ENCODE measurements at places on chromosomes 6 and 20.

- no peak for DNase-seq
Observed at GRCh38 chr6:72974276-72974675, 251.0 kb downstream of the KHDC1L start.

DNA sequence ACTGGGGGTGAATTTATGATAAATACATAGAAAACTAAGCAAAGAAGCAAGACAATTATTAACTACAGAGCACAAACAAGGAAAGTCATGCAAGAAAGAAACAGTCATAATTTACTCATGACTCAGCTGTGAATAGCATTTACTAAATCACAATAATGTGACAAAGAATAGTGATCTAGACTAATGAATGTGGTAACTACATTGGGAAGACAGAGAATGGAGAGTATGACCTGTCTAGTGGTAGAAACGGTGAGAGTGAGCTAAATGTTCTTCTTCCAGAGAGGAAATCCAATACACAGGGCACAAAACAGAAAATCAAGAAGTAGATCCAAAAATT lies 153.5 kb upstream of the DST start:
- DNase-seq = no peak

- no peak for DNase-seq
Observed at GRCh38 chr6:19327241-19327640, 509.9 kb upstream of the ID4 start.

- no peak for DNase-seq
Observed at GRCh38 chr6:105981002-105981887, 104.9 kb upstream of the PRDM1 start.

- DNase-seq = peak; percentile 47
Observed at GRCh38 chr6:159252955-159253508, 83.8 kb downstream of the FNDC1 start.

DNA sequence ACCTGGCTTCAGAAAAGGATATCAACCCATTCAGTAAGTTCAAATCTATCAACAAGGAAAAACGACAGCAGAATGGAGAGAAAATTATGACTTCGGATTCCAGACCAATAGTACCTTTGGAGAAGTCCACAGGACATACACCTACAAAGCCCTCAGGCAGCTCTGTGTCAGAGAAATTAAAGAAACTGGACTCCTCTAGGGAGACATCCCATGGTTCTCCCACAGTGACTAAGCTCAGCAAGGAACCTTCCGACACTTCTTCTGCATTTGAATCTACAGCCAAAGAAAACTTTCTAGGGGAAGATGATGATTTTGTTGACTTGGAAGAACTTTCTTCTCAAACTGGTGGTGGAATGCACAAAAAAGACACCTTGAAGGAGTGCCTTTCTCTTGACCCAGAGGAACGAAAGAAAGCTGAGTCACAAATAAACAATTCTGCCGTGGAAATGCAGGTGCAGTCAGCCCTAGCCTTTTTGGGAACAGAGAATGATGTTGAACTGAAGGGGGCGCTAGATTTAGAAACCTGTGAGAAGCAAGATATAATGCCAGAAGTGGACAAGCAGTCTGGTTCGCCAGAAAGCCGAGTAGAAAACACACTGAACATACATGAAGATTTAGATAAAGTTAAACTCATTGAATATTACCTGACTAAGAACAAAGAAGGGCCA lies 67.4 kb upstream of the HINT3 start:
- no peak for DNase-seq

DNA sequence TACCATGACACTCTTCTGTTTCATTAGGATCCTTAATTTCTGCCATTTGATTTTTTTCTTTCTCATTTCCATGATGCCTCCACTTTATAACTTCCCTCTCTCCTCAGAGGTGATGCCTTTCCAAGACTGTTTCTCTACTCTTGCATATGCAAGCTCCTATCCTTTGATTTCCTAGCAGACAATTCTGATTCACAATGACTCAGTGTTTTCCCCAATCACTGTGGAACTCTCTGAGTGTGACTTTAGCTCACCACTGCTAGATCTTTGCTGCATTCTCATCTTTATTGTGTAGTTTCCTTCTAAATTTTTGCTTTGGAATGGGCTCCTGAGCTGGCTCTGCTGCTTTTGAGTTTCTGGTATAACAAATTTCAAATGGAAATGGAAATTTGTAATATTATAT lies 184.9 kb downstream of the TINAG start:
- no peak for DNase-seq

- no peak for DNase-seq
Observed at GRCh38 chr6:20379231-20379630, 22.4 kb upstream of the E2F3 start.

DNA sequence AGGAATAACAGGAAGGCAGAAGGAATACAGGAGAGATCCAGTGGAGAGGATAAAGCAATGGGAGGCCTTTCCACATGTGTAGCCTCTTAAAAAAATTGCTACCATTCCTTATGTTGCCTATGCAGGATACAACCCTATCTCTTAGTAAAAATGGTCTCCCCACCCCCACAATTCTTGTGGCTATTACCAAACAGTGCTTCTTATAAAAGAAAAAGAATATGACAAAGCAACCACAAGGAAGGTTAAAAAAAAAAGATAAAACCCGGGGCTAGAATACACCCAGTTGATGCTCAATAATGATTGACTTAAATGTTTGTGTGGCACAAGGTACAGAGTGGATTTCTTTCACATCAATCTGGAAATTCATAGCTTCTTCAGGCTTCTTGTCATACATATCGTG lies 250.9 kb downstream of the HIVEP2 start:
- no peak for DNase-seq

GRCh38 chr6:15132854-15133670 lies 112.8 kb upstream of the JARID2 start:
- DNase-seq = no peak

DNA sequence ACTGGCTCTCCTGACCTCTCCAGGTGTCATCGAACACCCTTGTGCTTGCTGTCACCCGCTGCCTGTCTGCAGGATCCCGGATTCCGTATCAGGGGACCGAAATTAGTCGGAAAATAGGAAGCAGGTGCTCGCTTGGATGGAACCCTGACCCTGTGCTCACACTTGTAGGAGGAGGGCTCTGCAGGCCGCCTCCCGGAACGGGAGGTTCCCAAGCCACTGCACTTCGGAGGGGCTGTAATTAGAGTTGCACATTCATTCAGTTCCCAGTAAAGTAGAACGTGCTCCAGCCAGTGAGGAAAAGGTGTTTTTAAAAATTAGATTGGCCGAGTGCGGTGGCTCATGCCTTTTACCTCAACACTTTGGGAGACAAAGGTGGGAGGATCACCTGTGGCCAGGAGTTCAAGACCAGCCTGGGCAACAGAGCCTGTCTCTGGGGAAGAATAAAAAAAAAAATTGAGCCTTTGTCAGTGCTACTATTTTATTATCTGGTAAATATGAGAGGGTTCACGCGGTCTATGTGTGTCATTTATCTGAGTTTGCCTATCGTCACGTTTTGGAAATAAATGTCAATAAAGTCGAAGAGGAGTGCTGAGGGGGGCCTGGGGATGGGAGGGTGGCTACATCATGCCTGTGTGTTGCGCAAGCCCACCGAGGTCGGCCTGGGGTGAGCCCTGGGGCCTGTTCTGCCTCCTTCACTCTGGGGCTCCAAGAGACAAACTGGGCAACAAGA lies 1.5 kb upstream of the GMEB2 start:
- DNase-seq = no peak

GRCh38 chr6:154234019-154234772 lies 122.4 kb downstream of the IPCEF1 start:
- DNase-seq = no peak

DNA sequence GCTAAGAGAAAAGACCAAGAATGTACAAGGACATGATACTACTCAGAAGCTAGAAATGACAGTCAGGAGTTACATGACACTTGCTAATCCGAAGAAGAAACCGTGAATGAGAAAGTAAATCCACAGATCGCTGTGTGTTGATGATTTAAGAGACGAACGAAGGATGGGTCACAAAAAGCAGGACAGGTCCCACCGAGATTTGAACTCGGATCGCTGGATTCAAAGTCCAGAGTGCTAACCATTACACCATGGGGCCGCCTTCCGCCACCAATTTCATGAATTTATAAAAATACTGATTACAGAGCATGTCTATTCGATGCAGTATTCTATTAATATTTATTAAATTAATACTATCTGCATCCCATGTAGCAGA lies 54.0 kb upstream of the BTN3A2 start:
- DNase-seq = no peak

- no peak for DNase-seq
Observed at GRCh38 chr20:25039697-25040437, 18.1 kb downstream of the ACSS1 start.

DNA sequence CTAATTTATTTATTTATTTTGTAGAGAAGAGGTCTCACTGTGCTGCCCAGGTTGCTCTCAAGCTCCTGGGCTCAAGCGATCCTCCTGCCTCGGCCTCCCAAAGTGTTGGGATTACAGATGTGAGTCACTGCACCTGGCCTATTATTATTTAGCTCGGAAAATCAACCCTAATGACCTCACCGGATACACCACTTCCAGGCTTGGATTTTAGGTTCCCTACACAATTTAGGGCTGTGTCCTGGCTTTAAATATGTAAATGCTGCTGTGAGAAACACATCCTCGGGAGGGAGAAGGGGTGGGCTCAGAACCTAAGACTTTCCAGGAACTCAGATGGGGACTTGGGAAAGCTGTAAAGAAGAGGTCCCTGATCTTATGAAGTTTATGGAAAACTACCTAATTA lies 51.0 kb upstream of the SLC32A1 start:
- no peak for DNase-seq

DNA sequence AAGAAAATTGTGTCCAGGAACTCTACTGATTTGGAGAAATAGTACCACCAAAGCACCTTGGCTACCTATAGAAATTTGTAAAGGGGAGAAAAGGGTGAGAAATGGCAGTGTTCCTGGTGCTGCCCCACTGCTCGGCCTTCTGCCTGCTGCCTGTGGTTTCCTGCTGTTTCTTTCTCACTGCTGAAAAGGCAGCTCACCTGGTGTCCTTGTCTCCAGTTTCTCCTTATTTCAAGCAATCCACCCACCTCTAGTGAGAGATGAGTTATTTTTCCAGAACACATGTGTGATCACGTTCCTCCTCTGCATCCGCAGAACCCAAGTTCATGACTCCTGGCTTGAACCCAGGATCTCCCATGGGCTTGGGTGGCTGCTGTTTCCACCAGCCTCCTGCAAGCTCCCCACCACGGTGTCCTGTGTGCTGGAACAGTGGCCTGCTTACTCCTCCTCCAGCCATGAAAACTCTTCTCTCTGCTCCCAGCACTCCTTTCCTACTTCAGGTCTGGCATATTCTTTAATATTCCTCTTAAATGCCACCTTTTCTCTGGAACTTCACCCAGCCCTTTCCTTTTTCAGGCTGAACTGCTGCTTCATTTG lies 48.9 kb downstream of the ELOVL2 start:
- DNase-seq = no peak

- DNase-seq = no peak
Observed at GRCh38 chr20:8587810-8588209, 455.7 kb downstream of the PLCB1 start.

- DNase-seq = no peak
Observed at GRCh38 chr6:160131636-160132296, 10.2 kb downstream of the SLC22A1 start.

DNA sequence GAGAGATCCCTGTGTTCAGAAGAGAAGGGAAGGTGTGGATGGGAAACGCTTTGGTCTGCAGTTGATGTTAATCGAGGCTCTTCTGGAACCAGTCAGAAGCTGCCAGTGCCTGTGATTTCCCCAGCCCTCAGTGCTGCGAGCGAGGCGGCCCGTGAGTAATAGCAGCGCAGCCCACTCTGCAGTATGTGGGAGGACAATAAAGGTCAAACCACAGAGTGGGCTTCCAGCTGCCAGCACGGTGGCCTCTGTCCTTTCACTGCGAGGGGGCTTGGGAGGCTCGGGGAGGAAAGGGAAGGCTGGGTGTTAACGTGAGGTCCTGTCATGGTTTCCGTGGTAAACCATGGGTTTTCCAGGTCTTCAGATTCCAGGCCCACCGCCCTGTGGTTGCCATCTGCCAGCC lies 32.3 kb upstream of the TAGAP start:
- DNase-seq = no peak

- DNase-seq = no peak
Observed at GRCh38 chr6:30883685-30884520, at the start of gene DDR1. TSS of gene DDR1 (plus strand) at chr6:30884519. CDS start at chr6:30888730, 4,211 bp downstream.

GRCh38 chr20:13249118-13249797 lies 28.2 kb downstream of the ISM1 start:
- no peak for DNase-seq

GRCh38 chr6:134347885-134348805 lies 30.2 kb upstream of the SGK1 start:
- DNase-seq = no peak
